Mesenteric fat pad (tissue), 1 donor: ENCODE measurements at places on chromosomes 5 and 9. TPM values are rescaled to one million over a fixed set of nuclear protein-coding genes. Genes with fewer than 3 reads are reported as not detected.

Gene TMOD1
- 5.8 TPM for total RNA-seq

GRCh38 chr5:55073211-55073610 is 29.2 kb upstream of the GZMA start:
- DNase-seq: no peak

DNA sequence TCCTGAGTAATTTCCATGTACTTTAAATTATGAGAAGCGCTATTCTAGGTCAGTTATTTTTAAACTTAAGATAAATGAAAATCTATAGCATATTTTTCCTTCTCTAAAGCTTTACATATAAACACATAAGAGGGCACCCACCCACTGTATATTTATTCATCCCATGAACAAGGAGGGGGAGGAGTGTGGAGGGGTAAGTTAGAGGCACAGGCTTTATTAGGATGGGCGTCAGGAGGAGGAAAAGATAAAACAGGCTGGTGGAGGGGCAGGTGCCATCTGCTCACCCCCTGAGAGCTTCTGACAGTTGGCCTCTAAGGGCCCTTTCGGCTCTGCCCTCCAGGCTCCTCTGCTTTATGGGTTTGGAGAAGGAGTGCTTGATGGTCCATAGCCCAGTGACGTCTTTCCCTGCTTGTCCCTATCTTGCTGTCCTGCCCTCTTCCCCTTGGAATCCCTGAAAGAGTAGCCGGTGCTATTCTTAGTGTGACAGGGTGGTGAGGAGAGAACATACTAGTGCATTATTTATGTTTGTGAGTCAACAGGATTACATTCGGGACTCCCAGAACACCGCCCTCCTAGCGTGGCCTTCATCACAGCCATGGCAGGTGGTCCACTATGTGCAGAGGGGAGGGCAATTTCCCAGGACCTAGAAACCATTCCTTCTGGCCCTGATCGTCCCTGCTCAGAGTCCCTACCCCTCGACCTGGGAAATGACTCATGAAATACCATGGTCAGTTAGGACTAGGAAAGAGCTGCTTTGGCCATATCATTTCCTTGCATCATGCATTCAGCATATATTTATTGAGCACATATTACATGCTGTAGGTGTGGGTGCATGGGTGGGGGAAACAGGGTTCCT is 7.9 kb upstream of the SYNPO start:
- no peak for DNase-seq

DNA sequence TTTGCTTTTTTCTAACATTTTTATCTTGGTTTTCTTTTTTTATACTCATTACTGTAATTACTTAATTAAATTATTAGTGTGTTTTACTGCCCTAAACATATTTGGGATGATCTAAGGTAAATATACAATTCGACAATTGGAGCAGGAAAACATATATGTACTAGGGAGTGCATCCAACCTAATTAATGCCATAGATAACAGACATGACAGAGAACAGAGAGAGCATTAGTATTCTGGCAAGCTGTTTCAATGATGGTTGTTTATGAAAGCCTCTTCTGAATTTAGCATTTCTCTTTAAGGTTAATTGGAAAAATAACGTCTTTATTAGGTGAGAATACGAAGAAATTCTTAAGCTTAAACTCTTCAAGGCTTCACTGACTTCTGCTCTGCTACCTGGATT is 300.1 kb upstream of the PRR16 start:
- DNase-seq: no peak

- no peak for DNase-seq
Observed at GRCh38 chr5:14225173-14225834, 82.2 kb downstream of the TRIO start.

- DNase-seq: no peak
Observed at GRCh38 chr5:14668181-14668591, 3.7 kb downstream of the OTULIN start.

Gene PCDHGA10
- total RNA-seq: 4.2 TPM

GRCh38 chr9:97740848-97741821 is 44.0 kb upstream of the XPA start:
- DNase-seq: no peak

DNA sequence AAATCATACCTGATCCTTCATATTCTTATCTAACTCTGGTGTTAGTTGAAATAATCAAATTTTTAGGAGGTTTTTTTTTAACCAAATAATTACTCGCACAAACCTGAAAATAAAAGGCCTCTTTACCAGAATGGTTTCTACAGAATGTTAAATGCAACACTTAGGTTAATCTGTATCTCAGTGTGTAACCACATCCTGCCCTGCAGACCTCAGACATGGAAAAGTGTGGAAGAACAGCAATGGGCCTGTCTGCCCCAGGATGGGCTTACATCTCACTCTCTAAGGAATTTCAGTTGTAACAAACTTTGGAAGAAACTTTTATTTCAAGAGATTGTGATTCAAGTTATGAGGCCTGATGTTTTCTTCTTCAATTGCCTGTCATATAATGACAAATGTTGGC is 32.5 kb upstream of the MIER3 start:
- no peak for DNase-seq

Gene ZFP2
- 1.3 TPM for total RNA-seq

Gene ECM2
- total RNA-seq: 71.3 TPM
